ENCODE measurements at places on chromosomes 11 and 22. TPM values are rescaled to one million over a fixed set of nuclear protein-coding genes. Genes with fewer than 3 reads are reported as not detected.

- DNase-seq = peak; percentile 34
These were observed 19.8 kb upstream of the TLCD5 start for GRCh38 chr11:120305286-120305685.

DNA sequence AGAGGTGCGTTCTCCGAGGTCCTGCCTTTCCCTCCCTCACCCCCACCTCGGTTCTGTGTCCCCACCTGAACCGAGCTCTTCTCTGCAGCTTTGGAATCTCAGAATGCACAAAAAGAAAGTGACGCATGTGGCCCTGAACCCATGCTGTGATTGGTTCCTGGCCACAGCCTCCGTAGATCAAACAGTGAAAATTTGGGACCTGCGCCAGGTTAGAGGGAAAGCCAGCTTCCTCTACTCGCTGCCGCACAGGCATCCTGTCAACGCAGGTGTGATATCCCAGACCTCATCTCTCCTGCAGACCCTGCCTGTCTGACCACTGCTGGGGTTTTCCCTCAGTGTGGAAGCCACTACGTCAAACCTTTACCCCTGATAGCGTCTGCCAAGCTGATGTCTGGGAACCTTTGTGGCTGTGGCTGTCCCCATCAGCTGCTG lies 13.9 kb downstream of the ACP2 start:
- peak; percentile 40 for DNase-seq

GRCh38 chr22:30837531-30837930 lies 131.0 kb downstream of the MORC2 start:
- no peak for DNase-seq

DNA sequence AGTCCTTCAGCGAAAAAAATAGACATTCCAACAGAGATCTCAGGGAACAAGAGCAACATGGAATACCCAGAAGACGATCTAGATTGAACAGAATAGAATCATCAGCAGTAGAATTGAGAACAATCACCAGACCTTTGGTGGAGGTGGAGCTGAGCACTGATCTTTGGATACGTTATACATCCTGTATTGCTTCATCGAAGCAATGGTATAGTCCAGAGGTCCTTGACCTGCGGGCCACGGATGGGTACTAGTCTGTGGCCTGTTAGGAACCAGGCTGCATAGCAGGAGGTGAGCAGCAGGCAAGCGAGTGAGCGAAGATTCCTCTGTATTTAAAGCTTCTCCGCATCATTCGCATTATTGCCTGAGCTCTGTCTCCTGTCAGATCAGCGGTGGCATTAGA lies 17.6 kb downstream of the LRRC55 start:
- no peak for DNase-seq

- peak; percentile 12 for DNase-seq
These were observed 37.3 kb upstream of the SLC22A12 start for GRCh38 chr11:64553554-64554201.

GRCh38 chr11:28296426-28296825 lies 188.2 kb downstream of the METTL15 start:
- DNase-seq = no peak

DNA sequence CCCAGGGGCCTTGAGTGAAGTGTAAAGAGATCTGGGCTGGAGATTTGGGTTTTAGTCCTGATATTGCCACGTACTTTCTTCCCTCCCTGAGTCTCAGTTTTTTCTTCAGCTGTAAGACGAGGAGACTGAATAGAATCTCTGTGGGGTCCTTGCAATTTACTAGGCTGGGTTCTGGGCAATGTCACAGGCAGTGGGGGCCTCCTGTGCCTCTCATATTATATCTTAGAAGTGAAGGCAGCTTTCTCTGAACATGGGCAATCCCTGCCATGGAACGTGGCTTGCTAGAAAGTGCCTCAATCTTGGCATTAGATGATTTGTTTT lies 62.0 kb upstream of the PTPRJ start:
- no peak for DNase-seq

GRCh38 chr11:20444535-20444934 lies 57.0 kb downstream of the PRMT3 start:
- DNase-seq = no peak

- DNase-seq = no peak
These were observed 47.2 kb downstream of the GAB4 start for GRCh38 chr22:16960884-16961249.

GRCh38 chr11:134243913-134244312 lies 9.2 kb downstream of the THYN1 start:
- DNase-seq = no peak

DNA sequence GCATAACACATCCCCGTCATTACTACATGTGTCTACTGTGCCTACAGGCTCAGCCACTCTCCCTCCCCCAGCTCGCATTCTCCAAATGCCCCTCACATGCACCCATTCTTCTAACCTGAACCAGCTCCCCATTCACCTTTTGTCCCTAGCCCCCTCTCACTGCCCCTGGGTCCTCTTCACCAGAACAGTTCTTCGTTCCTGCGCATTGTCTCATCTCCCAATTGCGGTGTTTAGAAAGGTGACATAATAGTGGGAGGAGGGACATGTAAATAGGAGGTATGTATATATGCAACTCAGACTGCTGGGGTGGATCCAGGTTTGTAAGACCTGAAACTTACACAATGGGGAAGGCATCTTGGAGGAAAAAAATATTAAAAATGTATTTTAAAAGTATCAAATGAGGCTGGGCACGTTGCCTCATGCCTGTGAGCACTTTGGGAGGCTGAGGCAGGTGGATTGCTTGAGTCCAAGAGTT lies 4.7 kb upstream of the VSIG2 start:
- no peak for DNase-seq

DNA sequence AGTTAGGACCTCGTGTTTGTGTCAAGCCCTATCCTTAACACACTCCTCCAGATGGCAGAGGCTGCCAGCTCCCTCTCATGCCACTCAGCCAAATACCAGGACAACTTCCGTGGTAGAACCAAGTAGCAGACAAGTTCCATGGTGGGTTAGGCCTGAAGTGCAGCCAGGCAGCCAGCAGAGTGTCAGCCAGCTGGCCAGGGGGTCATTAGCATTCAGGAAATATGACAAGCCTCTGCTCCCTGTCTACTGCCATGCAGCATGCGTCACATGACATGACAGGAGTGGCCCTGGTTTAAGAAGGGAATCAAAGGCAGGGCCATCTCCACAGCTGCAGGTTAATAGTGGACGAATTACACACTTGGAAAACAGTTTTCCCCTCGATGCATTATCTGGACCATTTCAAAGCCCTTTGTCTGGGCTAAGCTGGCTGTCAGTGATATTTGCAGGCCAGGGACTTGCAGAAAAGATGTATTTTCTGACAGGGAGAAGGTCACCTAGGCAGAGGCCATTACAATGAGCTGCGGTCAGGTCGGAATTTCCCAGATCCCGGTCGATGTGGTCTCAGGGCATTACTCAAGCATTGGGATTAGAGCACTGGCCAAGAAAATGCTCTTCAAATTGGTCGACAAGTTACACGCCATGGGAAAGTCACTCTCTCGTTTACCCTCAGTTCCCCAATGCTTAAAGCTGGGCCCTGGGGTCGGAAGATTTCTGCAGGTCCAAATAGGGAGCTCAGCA lies 461.7 kb upstream of the CADM1 start:
- DNase-seq = peak; percentile 93

DNA sequence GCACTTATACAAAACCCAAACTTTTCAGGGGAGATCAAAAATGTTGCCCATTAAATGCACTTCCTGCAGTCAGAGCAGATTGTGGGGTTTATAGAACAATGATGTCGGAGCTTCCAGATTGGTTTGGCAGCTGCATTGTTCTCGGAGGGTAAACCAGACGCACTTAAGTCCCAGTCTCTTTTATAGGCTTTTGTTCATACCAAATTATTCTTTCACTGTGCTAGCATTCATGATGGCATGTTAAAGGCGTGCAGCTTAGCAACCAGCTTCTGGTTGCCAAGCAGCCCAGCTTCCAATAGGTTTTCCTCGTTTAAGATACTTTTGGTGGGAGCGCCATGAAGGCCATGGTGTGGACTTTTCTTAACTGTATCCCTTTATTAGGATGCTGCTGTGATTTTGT lies 40.9 kb downstream of the ZC3H12C start:
- no peak for DNase-seq

- DNase-seq = no peak
These were observed 33.8 kb downstream of the DNHD1 start for GRCh38 chr11:6530848-6531247.

GRCh38 chr11:6745018-6745417 lies 26.8 kb downstream of the OR2AG2 start:
- DNase-seq = no peak

GRCh38 chr11:92240916-92241315 lies 16.3 kb downstream of the FAT3 start:
- DNase-seq = no peak

DNA sequence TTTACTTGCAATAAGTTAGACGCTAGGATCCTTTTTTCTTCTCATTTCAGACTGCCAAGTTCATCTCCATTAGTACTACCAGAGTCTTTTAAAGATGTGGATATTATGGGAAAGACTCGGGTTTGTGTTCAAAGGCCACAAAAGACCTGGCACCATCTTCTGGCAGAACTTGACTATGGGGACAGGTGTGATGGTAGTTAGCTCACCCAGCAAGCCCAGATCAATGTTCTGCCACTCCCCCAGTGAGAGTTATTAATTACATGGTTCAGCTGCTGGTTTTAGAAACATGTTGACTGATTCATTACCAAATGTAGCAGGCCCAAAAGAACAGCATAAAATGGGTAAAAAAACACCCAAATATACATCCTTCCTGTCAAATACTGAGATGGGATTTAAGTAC lies 333.5 kb upstream of the PITPNB start:
- no peak for DNase-seq

GRCh38 chr11:2513441-2513840 lies 68.6 kb downstream of the KCNQ1 start:
- DNase-seq = no peak

DNA sequence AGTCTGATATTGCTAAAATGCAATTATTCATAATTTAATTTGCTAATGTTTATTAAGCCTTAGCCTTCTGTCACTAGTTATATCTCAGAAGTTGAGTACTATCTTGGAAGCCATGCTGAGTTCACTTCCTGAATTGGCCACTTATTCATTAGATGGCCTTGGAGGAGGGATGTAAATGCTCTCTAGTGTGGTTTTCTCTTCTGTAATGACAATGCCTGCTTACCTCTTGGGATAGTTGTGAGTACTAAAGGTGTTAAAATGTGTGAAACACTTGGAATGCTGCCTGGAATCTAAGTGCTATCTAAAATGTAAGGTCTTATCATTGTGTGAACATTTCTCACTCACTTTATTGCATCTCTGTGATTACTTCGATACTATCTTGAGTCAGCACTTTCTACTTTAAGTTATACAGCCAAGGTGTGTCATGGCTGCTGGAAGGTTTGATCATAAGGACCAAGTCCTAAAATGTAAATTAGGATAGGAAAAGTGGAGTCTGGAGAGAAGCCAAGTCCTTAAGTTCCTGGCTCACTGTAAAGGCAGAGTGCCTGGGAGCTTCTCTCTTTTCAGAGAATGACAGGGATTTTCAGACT lies 12.4 kb downstream of the GLYATL2 start:
- DNase-seq = peak; percentile 78

- DNase-seq = no peak
These were observed 393.6 kb downstream of the LUZP2 start for GRCh38 chr11:24890426-24890825.

DNA sequence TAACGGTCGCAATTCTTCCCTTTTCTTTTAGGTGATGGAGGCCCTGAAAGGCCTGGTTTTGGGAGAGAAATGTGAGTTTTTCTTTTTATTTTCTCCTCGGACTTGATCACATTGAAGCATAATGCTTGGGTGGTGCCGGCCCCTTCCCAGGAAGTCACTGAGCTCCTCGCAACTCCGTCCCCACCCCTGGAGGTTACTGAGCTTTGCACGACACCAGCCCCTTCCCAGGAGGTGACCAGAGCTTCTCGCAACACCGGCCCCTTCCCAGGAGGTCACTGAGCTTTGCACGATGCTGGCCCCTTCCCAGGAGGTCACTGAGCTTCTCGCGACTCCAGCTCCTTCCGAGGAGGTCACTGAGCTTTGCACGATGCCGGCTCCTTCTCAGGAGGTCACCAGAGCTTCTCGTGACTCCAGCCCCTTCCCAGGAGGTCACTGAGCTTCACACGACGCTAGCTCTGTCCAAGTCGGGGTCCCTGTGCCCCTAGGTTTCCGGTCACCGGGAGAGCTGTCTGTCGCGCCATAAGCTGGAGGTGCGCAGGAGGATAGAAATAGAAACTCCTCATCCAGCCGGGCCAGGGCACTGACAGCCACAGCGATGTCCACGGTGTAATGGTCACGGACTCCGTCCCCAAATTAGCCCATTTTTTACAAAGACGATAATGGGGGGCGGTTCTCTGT lies 586.4 kb downstream of the BRD1 start:
- DNase-seq = no peak

DNA sequence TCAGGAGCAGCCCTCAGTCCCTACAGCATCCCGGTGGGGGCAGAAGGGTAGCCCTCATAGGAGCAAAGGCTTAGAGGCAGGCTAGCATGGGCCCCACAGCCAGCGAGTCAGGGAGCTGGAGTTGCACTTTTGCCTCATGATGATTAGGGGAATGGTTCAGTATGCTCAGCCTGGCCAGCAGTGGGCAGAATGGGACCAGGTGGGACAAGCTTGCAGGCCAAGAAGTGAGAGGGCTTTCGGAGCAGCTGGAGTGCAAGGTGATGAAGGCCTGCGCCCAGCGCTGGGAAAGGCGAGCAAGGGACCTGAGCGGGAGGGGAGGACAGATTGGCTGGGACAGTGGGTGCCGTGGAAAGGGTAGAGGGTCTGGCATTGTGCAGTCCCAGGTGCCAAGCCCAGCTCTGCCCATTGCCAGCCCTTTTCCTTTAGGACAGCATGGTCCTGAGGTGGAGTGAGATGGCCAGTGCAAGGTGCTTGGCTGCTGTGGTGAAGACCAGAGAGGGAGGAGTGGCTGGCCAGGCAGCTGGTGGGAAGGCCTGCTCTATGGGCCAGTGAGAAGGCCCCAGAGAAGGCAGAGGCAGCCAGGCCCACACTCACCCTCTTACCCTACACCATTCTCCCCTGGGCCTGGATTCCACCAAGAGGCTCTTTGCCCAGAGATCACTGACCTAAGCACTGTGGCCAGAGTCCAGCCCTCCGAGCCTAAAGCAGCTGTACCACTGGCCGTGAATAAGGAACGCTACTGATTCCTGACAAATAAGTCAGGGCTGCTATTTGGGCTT lies 47.9 kb upstream of the SUSD2 start:
- DNase-seq = peak; percentile 8

DNA sequence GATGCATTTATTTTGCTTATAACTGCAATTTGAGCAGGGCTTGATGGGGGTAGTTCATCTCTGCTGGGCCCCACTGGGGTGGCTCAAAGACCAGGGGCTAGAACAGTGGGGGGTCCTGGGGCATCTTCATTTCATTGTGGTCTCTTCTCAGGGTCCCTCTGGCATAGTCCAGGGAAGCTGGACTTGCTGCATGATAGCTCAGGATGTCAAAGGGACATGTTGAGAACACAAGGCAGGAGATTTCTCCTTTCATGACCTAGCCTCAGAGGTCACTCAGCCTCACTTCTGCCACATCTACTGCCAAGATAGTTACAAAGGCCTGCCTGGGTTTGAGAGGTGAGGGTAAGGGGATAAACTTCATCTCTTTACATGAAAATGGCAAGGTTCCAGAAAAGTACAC lies 89.5 kb downstream of the CWC15 start:
- DNase-seq = no peak

Gene C11orf87
- total RNA-seq = 0.02 TPM

Gene LRRC4C
- total RNA-seq = 0.15 TPM

Gene CRYAB
- 1.7 TPM for total RNA-seq

Gene NCF4
- not detected for total RNA-seq

Gene RAB36
- total RNA-seq = 2.7 TPM

Gene CLCF1
- 22.6 TPM for total RNA-seq

Gene WT1
- total RNA-seq = 4.6 TPM

Gene PNPLA3
- 11.8 TPM for total RNA-seq

Gene CSKMT
- 8.7 TPM for total RNA-seq

Gene MRGPRX2
- total RNA-seq = not detected

Gene OR5B21
- total RNA-seq = not detected

Gene GTSE1
- total RNA-seq = 19.8 TPM
